ENCODE measurements at places on chromosomes 12 and 14.

GRCh38 chr12:130748786-130749185 lies 32.7 kb upstream of the RIMBP2 start:
- no peak for DNase-seq

- no peak for DNase-seq
Observed at GRCh38 chr14:59997449-59997848, 77.5 kb downstream of the LRRC9 start.

DNA sequence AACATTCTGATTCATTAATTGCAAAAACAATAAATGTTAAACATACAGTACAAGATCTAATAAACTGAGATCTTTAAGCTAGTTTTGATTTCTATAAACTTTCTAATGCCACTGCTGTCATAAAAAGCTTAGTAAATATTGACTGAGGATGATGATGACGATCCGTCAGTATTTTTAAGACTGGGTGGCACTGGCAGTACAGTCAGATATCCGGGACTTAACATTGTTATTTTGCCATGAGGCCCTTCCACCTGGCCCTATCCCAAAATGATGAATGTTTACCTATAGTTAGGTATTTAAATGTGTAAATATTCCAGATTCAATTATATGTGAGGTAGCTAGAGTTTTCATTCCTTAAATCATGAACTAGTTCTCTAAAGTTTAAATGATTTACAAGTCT lies 158.5 kb downstream of the FOXA1 start:
- DNase-seq, result no peak

GRCh38 chr12:71186571-71187288 lies 28.9 kb upstream of the TSPAN8 start:
- no peak for DNase-seq

DNA sequence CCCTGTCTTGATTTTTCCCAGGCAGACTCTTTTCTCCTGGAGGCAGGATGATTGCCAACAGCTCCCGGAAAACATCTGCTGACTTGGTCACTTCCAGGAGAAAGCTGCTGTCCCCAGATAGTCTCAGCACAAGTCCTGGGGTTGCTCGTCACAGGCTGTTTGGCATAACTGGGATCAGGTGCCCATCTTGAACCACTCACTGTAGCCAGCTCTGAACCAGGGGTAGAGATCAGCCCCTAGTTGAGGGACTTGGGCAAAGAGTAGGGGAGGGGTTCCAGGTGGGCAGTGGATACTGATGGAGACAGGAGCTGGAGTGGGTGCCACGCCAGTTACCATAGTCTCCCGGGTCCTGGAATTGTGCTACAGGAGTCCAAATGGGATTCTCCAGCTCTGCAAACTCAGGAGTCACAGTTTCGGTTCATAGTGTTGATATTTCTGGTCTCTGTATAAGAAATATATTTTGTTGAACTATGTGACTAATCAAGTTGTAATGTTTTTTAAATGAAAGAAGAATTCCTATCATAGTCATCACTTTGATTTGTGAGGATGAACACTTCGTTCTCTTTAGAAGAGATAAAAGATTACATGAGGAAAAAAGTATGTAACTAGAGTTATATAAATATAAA lies 1154.5 kb downstream of the AACS start:
- no peak for DNase-seq

DNA sequence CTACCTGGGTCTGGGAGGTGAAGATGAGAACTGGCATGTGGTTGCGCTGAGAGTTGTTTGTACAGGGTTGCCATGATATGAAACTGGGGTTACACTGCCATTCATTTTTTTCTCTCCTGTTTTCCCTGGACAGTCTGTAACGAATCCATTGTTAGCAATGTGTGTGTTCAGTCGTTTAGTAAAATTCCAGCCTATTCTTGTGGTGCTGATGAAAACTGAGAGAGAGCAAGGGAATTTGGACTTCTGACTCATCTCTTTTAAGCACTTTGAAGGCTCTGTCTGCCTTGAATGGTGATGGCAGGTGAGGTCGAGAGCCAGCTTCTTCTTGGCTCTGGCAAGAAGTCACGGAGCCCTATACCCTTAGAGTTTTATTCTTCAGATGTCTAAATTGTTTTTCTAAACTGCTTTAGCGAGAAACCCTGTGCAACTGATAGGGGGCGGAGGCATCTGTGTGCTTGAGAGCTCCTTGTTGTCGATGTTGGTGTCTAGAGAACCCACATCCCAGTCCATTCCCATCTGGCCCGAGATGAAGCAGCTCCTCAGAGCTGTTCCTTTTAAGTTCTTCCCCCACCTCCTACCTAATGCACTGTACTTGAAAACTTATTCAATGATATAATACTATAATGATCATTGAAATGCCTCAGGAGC lies 204.4 kb downstream of the TMX1 start:
- DNase-seq, result no peak

GRCh38 chr14:90421632-90422020 lies 24.8 kb downstream of the CALM1 start:
- DNase-seq, result no peak

DNA sequence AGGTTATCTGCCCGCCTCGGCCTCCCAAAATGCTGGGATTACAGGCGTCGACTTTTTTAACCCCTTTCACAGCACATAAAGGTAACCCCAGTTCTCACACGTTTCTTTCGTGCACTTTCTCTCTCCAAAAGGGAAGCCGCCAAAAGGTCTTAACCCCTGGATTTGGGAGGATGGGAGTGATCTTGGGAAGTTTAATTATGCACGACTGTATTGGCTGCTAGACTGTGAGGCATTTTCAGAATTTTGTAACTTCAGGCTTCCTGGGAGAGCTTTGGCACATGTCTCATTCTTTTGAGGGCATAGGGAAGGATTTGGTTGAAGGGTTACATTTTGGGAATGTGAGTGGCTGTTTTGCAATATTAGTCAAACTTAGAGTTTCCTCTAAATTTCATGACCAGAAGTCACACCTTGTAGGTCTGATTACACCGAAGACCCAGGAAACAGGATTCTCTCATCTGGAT lies 1.4 kb upstream of the SMARCC2 start:
- no peak for DNase-seq

GRCh38 chr14:43894534-43894933 lies 612.5 kb downstream of the FSCB start:
- DNase-seq, result no peak

GRCh38 chr12:64991121-64991611 lies 129.9 kb downstream of the WIF1 start:
- no peak for DNase-seq

DNA sequence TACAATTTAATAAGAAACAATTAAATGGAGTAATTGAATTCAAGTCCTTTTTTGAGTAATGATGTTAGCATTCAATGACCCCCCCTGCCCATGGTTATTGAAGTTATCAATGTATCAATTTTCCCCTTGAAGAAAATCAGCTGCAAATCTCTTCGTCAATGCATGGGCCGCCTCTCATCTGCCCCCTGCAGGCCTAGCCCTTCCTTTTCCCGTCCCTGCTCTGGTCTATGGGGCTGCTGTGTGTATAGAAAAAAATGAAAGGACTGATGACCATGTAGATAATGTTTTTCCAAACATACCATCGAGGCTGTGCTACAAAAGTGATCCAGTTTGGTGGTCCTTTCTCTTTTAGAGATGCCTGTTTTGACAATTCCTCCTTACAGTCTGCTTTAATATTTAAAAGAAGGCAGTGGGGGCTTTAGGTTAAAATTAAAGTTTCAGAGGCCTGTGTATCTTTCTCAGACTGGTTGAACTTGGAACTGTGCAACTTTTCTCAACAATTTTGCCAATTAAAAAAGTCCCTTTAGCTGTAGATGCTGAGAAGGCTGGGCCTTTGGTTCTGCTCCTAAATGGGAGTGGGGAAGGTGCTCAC lies 98.4 kb downstream of the APAF1 start:
- DNase-seq, result no peak

DNA sequence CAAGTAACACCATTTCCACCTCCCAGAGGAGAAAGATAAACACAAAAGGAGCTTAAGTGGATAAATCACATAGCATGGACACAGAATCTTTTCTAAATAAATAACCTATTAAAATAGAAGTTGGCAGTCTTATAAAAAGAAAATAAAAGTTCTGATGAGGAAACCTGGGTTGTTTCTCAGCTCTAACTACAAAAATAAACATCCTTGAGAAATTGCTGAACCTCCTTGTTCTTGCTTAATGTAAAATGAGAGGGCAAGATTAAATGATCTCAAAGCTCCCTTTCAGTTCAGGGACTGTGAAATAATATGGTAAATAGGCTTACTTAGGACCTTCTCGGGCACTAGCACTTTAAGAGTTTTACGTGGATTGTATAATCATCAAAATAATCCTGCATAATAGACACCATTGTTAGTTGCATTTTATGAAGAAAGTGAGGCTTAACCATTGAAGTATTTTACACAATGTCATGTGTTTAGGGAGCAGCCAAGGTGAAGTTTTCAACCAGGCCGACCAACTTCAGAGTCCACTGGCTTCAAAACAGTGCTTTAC lies 214.0 kb upstream of the NOVA1 start:
- no peak for DNase-seq

DNA sequence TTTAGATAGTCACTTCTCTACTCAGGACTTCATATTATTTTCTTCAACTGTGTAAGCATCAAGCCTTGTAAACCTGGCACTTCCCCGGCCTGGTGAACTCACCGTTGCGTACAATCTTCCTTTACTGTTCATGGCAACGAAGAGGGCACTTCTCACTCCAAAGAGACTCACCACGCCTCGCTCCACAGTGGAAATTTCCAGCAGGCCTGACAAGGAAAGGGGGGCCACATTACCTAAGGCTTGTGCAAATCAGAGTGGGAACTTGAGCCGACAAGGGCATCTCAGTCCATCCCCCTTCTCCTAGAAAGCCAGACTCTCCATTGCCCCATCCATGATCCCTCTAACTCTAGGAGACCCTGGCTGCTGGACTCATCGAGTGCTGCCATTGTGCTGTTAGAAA lies 1.6 kb downstream of the FGF6 start:
- no peak for DNase-seq

DNA sequence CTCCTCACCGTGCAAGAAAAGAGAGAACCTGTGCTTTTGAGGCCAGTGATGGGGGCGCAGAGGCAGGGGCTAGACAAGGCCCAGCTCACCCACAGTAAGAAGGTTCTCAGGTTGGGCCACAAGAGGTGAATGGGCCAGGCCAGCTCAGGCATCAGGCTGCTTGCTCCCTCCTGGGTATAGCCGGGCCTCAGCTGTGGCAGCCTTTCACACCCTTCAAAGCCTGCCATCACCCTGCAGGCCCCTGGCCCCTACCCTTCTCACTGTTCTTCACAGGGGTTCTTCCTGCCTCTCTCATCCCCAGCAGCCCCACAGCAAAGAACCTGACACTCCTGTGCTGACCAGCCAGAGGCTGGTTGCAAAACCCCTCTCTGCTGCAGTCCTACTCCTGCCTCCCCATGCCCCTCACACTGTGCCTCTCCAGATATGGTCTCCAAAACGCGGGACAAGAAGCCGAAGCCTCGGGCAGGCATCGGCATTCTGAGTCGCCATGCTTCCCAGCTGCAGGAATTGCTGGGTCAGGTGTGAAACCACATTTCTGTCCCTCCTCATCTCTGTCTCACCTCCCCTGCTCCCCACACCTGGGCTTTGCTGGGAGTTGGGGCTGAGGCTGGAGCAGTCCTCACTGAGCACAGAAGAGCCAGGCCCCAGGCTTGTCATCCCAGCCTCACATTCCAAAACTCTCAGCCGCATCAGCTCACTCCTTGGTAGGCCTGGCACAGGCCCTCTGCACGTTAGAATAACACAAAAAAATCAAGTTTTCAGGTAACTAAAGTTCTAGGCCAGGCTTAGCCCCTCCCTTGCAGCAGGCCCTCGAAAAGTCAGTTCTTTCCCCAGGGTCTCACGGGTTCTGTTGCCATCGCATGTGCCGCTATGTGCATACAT lies 6.9 kb upstream of the FAIM2 start:
- DNase-seq, result no peak

- no peak for DNase-seq
Observed at GRCh38 chr12:21774358-21775132, at the start of gene KCNJ8. KCNJ8 (minus strand) TSS chr12:21774706; CDS start chr12:21773616, 1,090 bp downstream.

DNA sequence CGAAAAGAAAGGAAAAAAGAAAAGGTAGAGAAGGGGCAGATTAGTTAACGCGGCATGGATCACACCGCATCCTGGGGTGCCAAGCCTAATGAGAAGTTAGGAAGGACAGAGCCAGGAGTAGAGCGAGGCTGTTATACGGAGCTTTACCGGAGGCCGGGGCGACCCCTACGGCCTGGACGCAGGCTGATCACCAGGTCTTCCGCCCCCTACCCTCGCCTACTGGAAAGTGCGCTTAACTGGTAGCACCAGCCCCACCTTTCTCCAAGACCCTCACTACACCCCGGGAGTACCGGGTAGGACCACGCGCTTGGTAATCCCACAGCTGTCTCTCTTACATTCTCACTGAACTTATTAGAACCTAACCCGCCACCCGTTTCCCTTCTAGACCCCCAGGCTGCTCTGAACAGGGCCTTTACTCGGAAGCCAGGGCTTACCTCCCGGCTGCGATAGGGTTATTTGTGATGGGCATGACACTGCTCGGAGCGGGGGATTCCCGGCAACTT lies 33.8 kb downstream of the WBP11 start:
- no peak for DNase-seq

DNA sequence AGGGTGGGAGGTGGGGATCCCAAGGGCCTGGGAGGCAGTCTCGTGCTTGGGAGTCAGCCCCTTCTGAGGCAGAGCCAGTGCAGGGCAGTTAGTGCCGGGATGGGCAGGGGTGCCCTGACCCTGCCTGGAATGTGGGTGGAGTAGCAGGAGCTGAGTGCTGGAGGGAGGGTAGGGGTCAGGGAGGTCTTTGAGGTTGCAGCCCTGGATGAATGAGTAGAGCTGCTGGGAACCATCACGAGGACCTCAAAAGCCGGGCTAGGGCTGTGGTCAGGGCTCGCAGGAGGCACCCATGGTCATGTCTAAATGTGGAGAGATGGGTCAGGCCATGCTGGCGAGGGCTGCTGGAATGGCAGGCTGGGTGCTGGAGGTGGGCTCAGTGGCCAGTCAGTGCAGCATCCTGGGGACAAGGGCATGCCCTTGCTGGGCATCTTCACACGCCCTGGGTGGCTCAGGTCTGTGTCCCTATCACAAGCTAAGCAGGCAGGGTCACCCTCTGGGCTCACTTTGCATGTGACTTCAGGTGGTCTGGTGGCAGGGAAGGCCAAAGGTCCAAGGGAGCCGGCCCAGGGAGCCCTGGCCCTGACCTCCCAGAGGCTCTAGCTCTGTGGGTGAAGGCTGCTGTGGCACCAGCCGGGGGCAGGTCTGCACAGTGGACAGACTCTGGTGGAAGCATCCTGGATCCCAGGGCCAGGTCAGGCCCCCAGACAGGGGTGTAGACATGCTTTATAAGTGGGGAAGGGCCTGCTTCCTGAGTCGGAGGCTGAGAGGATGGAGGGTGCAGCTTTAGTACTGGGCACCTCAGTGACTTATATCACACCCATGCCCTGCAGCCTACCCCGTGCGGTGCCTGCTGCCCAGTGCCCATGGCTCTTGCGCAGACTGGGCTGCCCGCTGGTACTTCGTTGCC lies 24.5 kb downstream of the PAPLN start:
- DNase-seq, result no peak

All from AG04449 (cell line).